ENCODE measurements at places on chromosomes 2 and 18.
A peak's percentile ranks its signal among the peaks of the same experiment; 100 is the strongest.

DNA sequence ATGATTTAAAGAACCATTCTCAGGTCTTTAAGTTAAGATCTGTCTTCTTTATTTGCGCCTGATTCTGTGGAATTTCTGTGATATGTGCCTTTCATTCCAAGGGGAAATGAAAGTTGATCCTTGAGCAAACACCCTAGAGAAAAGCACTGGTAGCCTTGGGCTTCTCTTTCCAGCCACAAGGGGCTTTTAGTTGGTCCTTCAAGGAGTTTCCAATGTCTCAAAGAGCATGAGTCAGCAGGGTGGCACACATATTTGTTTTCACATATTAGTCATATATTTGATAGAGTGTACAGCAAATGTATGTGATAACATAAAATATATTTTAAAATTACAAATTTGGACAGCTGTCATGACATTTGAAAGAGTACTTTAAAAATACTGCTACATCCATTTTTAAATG lies 339.5 kb downstream of the TXNL1 start:
- no peak for DNase-seq

GRCh38 chr2:212538305-212539071 lies at the start of gene ERBB4:
Gene ERBB4, minus strand, starts transcription at chr2:212538802. Its CDS starts 272 bp downstream, at chr2:212538530.
- peak; percentile 19 for DNase-seq

- no peak for DNase-seq
Observed at GRCh38 chr2:136962105-136962725, 196.9 kb downstream of the THSD7B start.

GRCh38 chr2:206158563-206159345 lies 490 bp downstream of the NDUFS1 start:
- no peak for DNase-seq

GRCh38 chr2:205994344-205994743 lies 91.6 kb downstream of the INO80D start:
- no peak for DNase-seq

DNA sequence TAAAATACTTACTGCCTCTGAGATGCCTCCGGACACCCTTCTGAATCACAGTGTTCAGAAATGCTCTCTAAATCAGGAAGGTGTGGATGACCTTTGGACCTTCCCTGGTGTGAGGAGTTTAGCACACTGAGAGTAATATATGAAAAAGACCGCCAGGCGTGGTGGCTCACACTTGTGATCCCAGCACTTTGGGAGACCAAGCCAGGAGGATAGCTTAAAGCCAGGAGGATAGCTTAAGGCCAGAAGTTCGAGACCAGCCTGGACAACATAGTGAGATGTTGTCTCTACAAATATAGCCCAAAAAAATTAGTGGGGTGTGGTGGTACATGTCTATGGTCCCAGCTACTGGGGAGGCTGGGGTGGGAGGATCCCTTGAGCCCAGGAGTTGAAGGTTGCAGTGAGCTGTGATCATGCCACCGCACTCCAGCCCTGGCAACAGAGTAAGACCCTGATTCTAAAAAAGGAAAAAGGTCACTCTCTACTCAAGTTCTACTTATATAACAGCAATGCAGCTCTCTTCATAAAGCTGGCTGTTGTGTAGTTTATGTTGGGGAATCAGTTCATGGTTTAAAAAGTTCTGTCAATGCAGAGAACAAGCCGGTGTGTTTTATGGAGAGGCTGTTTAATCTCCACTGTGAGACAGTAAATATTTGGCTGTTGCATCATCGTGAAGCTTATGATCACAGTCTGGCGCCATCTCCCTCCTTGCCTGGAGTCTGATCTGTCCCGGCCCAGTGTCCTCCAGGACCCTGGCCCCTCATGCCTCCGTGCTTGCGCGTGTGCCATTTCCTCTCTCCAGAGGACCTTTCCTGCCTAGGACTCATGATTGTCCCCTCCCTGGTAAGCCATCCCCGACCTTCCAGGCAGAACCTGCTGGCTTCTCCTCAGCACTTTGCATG lies 184.5 kb downstream of the FAM210A start:
- no peak for DNase-seq

DNA sequence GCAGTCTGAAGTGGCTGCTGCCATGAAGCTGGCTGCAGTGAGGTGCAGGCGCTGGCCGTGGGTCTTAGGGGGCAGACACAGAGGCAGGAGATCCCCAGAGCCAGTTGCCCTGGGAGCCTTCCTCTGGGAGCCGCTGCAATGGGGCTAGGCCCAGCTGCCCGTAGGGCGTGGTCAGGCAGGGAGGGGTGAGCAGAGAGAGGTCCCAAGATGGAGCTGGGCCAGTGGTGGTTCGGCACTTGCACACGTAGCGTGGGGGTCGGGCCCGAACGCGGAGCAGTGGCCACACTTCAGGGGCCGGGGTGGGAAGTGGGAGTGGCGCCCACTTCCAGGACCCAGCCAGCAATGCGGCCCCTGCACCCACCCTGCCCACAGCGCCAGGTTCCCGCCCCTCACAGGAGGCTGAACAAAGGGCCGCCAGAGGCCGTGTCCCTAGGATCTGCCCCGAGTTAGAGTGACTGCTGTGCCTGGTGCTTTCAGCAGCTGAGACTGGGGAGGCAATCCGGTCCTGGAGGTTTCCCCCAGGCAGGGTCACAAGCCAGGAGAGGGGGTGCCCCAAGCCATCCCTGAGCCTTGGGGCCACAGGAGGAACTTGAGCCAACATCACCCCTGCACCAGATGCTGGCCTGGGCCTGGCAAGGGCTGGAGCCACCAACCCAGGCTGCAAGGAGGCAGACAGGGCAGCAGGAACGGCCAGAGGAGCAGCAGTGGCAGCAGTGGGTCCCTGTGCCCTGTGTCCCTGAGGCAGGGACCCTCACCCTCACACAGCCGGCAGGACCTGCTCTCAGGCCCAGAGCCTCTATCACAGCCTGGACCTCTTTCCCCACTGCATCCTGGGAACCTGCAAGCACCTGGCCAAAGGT lies 21.3 kb upstream of the SP140L start:
- no peak for DNase-seq

DNA sequence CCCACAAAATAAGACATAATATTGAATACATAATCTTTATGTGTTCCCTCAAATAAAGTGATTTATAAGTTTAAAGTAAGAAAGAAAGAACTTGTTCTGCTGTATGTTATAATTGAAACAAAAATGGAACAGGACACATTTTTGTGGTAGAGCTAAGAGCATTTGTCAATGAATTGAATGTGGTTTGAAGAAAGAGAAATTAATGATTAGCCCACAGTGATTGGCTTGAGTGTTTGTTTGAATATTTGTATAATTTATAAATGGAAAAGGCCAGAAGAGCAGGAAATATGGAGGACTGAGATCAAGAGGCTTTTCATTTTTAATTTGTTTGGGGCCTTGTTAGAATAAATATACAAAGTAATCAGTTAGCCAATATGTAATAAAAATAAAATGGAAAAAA lies 395.1 kb upstream of the CDH19 start:
- no peak for DNase-seq

DNA sequence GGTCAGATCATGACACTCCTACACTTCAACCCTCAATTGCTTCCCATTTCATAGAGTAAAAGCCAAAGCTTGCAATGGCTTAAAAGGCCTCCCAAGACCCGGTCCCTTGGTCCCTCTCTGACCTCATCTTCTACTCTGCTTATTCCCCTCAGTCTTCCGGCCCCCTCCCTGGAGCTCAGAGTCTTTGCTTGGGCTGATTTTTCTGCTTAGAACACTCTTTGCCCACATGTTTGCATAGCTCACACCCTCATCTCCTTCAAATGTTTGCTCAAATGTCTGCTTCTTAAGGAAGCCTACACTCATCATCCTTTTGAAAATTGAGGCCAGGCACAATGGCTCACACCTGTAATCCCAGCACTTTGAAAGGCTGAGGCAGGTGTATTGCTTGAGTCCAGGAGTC lies 65.6 kb upstream of the CAPN13 start:
- DNase-seq: no peak

- DNase-seq: peak; percentile 6
Observed at GRCh38 chr18:68414407-68414806, 300.5 kb downstream of the TMX3 start.

DNA sequence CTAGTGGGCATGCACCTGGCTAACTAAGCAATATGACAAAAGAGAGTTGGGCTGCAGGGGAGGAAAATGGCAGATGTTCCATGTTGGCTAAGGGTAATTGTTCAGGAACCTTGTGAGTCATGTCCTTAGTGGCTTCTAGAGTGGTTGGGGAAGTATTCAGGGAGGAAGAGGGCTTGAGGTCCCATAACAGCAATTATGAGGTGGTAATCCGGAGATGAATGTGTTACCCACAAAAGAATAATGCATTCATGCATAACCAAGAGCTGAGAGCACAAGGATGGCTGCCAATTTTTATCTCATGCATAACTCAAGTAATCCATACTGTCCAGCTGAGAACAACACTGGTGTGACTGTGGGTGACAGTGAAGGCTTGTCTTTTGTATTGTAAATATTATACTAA lies 42.9 kb downstream of the TMEFF2 start:
- no peak for DNase-seq

DNA sequence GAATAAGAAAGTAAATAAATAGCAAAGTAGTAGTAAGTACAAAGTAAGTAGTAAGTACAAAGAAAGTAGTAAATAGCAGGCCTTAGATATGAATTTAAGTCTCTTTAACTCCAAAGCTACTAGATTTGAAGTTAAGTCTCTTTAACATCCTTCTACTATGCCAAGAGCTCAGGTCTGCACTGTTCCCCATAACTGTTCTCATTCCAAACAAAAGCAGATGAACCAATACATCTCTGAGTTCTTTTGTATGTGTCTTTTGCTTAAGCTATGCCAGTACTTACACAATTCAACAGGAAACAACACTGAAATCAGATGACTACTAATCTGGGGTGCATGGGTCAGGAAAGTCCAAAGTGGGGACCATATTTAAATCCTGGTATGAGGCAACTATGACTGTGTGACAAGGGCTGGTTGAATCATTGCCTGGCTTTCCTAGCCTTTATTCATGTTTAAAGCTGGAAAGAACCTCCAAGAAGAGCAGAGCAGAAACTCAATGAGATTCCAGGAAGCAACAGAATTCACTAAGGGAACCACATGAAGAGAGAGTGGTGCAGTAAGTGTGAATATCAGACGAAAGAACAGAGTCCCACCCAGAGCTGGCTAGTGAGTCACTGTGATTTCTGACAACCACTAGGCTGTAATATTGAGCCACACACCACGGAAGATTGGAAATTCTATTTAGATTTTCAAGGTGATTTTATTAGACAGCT lies 51.0 kb upstream of the CYP26B1 start:
- DNase-seq: no peak

GRCh38 chr2:166917415-166917814 lies 29.1 kb downstream of the XIRP2 start:
- DNase-seq: no peak

DNA sequence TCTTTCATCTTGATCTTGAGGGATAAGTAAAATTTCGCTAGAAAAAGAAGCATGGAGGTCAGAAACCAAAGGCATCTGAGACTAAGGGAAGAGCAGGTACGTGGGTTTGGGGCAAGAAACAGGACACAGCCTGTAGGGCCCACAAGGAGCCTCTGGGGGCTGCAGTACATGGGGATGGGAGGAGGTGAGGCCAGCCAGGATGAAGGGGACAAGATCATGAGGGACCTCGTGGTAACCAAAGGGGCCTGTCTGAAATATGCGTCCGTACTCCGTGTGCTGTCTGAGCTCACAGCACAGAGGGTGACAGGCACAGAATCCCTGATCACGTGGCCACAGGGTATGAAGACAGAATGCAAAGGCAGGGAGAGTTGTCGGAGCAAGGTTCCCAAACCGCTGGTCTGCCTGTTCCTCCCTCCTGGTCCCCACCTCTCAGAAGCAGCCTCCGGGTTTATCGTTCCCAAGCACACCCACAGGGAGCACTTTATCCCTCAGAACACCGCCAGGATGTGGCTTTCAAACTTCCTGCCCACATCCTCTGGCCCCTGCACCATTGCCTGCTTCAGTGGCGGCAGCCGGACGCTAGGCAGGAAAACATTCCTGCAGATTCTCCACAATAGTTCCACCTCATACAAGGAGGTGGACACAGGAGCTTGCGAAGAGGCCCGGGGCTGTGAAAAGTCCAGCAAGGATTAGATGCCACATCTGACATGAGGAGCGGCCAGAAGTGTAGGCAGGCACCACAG lies 12.0 kb downstream of the TMEM163 start:
- DNase-seq: no peak

DNA sequence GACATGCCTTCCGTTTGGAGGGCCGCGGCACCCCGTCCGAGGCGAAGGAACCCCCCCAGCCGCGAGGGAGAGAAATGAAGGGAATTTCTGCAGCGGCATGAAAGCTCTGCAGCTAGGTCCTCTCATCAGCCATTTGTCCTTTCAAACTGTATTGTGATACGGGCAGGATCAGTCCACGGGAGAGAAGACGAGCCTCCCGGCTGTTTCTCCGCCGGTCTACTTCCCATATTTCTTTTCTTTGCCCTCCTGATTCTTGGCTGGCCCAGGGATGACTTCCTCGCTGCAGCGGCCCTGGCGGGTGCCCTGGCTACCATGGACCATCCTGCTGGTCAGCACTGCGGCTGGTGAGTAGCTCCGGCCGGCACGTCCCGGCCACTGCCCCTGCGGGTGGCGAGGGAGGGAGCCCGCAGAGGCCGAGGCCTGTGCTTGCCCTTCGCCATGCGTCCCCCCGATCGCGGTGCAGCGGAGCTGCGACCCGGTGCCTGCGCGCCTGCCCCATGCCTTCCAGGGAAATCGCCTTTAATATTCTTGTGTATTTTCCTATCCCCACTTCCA lies 1.2 kb downstream of the BMPR2 start:
- DNase-seq: peak; percentile 46

DNA sequence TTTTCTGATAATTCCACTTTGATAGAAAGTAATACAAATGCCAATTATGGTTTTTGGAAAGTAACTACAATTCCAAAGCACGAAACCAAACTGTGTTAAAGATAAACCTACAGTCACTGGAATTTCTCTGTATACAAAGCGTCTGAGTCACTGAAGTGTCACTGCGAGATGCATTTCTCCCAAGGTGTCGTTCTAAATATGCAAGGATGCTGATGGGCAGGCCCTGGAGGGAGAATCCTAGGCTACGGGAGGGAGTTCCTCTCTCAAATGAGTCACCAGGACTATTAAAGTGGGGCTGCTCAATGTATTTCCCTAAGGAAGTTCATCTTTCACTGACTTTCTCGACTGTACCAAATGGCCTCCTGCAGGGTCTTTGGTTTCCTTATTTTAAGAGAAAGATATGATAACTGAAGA lies 163.8 kb upstream of the STK17B start:
- DNase-seq: peak; percentile 28

DNA sequence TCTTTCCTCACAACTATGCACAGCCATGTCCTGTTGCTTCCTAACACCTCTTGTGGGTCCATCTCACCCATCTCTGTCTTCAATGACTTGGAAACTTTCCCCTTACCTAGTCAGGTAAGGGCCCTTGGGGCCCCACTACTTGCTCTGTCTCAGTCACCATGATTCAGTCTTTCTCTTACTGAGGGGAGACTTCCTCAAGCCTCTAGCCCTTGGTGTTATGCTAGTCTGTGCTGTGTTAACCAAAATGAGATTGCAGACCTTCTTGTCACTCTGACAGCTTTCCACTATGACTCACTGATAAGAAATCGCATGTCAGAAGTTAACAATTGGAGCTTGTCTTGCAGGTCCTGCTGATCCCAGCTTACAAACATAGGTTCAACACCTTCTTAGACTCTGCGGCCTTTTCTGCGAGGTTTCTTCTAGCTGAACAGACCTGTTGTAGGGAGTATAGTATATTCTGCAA lies 65.3 kb downstream of the WDR75 start:
- DNase-seq: no peak

DNA sequence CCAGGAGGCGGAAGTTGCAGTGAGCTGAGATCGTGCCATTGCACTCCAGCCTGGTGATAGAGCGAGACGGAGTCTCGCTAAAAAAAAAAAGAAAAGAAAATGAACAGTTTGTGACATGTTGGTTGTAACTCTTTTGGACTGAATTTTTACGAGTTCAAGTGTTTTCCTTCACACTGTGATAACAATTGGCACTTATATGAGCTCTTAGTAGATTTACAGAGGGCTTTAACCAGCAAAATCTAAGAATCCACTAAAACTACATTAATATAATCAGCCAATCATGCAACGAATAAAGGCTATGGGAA lies 2.1 kb upstream of the GEMIN6 start:
- no peak for DNase-seq
